Hematopoietic multipotent progenitor cell treated with erythropoietin and hydrocortisone succinate and interleukin-3 and kit ligand, for 17 days (in vitro differentiated cells): ENCODE measurements at places on chromosomes 4 and X.

GRCh38 chr4:147741190-147741788 lies 9.4 kb downstream of the ARHGAP10 start:
- DNase-seq: no peak

DNA sequence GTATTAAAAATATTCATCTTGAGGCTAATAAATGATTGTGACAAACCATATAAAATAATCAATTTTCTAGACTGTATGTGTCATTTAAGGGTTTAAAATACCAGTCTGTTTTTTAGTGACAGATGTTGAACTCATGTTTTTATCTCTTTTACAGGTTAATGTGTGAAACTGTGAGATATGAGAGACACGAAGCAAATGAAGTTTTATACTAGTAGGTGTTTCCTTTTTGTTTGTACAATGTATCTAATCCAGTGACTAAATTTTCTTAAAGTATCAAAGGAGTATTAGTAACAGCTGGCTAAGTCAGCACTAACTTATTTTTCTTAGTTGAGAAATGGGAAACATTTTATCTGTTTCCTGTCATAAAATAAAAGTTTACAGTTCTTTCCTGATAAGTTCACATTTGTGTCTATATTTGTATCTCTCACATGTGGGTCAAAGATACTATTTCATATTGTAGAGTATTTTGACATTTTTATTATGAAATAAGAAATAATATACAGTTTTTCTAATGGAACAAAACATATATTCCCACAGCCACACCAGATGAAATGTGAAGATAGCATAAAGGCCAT lies 90.3 kb downstream of the RAPGEF2 start:
- DNase-seq: no peak

- DNase-seq: peak; percentile 51
Observed at GRCh38 chr4:174156239-174156826, 127.1 kb downstream of the FBXO8 start.

- DNase-seq: no peak
Observed at GRCh38 chr4:87913896-87914295, 61.6 kb upstream of the SPP1 start.

GRCh38 chrX:20315140-20315539 lies 48.4 kb upstream of the RPS6KA3 start:
- DNase-seq: no peak

DNA sequence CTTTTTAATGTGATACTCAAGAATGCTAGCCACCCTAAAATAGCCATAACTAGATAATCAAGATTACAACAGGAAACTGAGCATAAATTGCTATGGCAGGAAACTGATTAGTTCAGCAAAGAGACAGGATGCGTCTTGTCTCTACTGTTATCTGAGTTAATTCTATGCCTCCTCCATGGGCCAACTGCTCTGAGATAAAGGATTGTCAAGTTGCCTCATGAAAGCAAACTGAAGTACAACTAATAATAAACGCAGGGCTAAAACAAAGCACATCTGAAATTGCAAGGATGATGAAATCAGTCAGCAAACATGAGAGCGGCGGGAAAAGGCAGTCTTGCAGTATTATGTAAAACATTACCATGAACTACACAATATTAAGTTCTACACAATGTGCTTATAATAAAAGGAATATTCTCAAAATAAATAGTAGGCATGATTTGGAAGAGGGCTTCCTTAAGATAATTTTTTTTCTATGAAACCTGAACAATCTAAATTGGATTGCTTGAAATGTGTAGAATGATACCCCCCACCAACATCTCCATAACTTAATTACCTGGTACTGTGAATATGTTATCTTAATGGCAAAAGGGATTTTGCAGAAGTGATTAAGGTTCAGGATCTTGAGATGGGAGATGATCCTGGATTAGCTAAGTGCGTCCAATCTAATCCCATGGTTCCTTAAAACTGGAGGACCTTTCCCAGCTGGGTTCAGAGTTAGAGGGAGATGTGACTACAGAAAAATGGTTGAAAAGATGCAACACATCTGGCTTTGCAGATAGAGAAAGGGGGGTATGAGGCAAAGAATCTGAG lies 65.9 kb downstream of the ANTXR2 start:
- no peak for DNase-seq

GRCh38 chr4:101501421-101501820 lies 154.1 kb upstream of the PPP3CA start:
- DNase-seq: no peak
